ENCODE measurements at places on chromosomes 11 and 22.

DNA sequence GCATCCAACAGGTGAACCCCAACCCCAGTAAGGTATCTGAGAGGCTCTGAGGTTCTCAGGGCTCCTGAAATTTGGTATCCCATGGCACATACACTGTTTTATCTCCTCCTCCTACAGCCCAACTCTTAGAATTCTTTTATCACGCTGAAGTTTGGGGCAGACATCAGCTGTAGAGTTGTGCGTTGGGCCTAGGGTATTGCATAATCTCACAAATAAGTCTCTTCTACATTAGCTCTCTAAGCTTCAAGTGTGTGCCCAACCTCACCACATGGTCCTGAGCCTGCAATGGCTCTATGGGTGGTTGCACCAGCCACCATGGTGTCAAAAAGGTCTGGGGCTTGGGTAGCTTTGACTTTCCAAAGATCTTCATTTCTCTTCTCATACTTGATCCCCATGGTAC lies 603.0 kb downstream of the BUD13 start:
- no peak for DNase-seq

DNA sequence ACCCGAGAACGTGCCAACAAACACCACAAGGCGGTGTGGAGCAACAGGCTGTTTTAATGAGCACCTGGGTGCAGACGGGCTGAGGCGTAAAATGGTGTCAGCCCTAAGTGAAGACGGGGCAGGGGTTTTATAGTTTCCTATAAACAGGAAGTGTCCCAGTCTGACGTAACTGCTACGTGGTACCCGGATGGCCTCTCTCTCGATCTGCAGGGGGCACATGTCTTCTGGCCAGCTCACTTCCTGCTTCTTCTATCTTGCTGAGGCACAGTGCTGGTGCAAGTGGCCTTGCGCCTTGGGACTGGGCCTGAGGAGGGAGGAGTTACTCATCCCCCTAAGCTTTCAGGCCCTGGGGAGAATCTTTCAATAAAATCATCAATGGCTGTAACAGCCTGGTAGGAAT lies 20.9 kb downstream of the OOSP3 start:
- DNase-seq: no peak

DNA sequence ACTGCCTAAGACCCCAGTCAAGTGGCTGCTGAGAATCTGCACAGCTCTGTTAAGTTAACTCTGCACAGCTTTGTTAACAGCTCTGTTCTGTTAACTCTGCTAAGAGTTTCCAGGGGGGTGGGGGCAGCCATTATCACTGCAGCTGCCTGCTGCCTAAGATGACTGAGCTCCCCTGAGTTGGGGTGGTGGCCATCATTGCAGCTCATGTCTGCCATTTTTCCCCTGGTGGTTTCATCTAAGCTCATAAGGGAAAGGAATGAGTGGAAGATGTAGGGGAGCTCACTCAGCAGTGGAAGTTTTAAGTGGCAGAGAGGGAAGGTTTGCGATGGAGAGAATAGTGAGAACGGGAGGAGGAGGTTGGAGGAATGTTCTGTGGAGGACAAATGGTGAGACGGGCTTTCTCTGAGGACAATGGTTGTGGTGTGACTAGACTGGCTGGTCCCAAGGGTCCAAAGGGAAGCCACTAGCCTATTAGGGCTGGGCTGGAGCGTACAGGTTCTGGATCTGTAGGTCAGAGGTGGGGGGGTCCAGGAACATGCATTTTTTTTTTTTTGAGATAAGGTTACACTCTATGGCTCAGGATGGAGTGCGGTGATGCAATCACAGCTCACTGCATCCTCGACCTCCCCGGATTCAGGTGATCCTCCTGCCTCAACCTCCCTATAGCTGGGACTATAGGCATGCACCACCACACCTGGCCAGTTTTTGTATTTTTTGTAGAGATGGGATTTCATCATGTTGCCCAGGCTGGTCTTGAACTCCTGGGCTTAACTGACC lies 13.5 kb upstream of the PLET1 start:
- no peak for DNase-seq

GRCh38 chr22:49169074-49169744 lies 658.5 kb downstream of the BRD1 start:
- DNase-seq: no peak

- no peak for DNase-seq
Observed at GRCh38 chr11:55357560-55358184, 10.1 kb upstream of the OR4A15 start.

DNA sequence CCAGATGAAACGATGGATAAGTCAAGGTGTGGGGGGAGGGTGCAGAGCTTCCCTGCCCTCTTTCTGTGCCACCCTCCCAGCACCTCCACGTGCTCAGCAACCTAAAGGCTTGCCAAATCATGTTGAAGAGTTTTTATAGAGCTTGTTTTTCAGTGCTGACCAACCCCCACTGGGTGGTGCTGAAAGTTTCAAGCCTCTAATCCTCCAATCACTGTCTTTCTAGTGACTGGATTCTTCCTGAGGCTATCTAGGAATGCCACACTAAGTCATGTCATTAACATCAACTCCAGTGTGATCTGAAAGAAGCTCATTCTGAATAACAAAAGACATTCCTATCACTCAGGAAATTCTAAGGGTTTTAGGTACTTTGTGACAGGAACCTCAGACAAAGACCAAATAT lies 382.6 kb downstream of the DYNC2H1 start:
- no peak for DNase-seq

- no peak for DNase-seq
Observed at GRCh38 chr11:117743121-117743815, 53.7 kb downstream of the DSCAML1 start.
